NCI-H1930 (cell line): ENCODE measurements at places on chromosomes 3 and 15.

DNA sequence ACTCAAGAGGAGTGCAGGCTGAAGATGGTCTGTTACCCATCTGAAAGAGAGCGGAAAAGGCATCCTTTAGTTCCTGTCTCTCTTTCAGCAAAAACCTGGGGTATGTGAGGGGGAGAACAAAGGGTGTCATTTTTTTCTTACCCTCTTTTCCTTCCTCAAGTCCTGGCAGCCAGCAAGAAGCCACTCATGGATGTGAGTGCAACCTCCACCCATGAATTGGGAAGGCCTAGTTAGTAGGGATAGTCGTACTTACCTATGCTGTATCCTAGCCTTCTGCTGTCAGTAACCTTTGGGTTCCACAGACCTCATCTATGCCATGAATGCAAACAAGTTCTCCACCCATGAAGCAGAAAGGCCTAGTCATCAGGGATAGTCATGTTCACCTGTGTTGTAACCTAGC is 472.8 kb downstream of the ZIC1 start:
- DNase-seq = no peak

- DNase-seq = no peak
These were observed 9.0 kb downstream of the FGD5 start for GRCh38 chr3:14827776-14828175.

DNA sequence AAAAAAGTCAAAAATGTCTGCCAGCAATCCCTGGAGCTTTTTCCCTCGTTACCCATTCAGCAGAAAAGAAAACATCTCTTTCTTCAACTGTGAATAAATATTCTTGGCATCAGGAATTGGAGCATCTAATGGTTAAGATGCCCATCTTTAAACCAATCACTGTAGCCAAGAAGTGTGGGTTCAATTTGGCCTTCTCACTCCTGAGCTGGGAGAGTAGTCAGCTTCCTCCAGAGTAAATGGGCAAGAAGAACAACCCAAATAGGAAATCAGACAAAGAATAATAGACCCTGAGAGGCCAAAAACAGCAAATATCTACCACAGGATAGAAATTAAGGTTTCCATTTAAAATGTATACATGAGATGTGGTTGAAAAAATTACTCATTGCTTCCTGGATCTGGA is 508.0 kb upstream of the MDFIC2 start:
- no peak for DNase-seq

DNA sequence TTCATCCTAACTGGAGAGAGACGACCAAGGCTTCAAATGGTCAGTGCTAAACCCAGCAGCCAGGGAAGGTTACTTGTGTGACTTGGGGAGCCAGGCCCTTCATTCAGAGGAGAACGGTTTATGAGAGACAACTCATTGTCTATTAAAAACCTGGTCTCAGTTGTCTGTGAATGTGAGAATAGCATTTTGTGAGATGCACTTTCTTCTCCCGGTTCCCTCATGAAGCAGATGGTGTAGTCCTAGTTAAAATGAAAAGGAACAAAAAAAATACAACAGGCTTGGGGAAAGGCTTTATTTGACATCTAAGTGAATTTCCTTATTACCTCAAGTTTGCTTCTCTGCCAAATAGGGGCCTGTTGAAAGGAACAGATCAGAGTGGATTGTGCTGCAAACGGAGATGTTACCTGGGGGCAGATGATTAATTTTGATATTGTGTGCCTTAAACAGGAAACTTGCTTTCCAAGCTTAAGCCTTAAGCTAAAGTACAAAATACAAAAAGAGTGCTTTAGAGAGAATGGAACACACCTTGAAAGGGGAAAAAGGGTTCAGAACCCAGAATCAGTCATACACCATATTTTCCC is 202.7 kb upstream of the BHLHE40 start:
- DNase-seq = no peak

DNA sequence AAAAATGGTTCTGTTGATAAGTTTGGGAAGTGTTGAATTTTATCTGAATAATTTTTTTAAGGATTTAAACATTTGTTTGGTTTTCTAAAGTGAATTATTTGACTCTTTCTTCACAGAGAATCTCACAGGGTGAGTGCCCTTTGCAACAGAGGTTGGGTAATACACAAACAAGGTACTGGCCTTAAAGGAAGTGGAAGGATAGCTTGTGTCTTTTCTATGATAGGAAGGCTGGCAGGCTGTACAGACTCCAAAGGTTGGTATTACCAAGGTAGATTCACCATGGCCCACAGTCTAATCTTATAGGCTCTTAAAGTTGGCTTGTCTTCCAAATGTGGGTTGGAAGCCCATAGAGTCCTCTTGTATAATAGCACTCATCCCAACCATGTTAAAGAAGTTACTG is 311.5 kb downstream of the SV2B start:
- DNase-seq = no peak

DNA sequence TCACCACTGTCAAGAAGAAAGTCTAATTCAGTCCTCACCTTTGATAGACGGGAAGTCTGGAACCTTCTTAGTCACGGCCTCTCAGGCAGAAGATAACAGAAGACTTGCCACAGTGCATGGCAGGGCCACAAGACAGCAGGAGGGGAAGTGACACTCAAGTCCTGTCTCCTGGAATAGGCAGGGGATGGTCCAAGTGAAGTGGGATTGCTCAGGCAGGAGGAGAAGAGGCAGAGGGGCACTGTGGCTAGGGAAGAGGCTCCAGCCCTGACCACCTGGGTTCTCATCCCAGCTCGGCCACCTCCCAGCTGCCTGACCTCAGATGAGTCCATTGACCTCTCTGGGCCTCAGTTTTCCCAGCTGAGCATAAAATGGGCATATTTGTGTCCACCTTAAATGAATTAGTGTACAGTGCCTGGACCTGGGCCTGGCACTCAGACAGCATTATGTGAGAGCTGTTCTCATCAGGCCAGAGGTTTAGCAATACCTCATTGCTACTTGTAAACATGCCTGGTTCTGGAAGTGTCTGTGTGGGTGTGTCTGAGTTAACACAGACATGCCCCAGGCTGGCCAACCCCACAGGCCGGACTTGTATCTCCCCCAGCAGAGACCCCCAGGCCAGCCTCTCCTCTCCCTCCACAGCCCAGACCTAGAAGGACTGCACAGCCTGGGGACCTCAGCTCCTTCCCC is 11.5 kb upstream of the PCSK6 start:
- no peak for DNase-seq

GRCh38 chr3:133248389-133248788 is 151.5 kb upstream of the BFSP2 start:
- no peak for DNase-seq

DNA sequence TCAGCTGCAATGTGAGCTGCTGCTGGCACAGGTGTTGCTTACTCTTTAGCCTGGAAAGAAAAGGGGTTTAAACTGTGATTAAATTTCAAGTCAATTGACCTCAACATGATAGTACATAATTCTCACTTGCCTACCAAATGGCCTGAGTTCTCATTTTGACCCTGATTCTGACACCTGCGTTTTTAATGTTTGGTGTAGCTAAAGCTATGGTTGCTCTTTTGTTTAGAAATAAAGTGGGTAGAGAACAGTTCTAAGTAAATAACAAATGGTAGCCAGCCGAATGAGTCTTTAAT is 100.8 kb upstream of the SOX2 start:
- no peak for DNase-seq

- DNase-seq = no peak
These were observed 196.7 kb upstream of the WNT5A start for GRCh38 chr3:55683666-55684270.

GRCh38 chr3:122915300-122916055 is 112.1 kb downstream of the SEMA5B start:
- no peak for DNase-seq

- DNase-seq = no peak
These were observed 21.2 kb upstream of the IGF2BP2 start for GRCh38 chr3:185846037-185846436.

GRCh38 chr3:73484656-73485248 is 140.0 kb downstream of the PDZRN3 start:
- DNase-seq = no peak
